ENCODE measurements at places on chromosomes 12 and 14.

GRCh38 chr14:61192989-61193388 is 88.1 kb downstream of the TMEM30B start:
- DNase-seq, result no peak

DNA sequence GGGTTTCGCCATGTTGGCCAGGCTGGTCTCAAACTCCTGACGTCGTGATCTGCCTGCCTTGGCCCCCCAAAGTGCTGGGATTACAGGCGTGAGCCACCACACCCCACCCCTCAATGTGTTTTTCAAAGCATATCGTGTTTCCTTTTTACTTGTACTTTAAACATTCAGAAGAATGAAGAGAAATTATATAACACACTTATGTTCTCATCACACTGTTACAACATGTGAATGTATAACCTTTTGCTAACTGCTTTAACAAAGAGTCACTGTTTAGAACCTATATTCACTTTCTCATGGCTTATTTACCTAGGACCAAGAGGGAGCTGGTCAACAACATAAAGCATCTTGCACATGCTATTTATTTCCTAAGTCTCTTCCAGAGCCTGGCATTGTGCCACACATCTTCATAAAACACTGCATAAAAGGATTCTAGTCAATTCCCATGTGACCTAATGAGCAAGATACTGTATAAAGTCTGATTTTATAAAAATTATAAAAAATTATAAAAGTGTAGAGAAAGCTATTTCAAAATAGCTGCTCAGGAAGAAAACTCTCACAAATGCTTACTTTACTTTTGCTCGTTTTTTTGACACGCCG is 16.0 kb upstream of the ACTR6 start:
- DNase-seq, result no peak

GRCh38 chr14:59249029-59249428 is 60.6 kb downstream of the DAAM1 start:
- DNase-seq, result no peak

DNA sequence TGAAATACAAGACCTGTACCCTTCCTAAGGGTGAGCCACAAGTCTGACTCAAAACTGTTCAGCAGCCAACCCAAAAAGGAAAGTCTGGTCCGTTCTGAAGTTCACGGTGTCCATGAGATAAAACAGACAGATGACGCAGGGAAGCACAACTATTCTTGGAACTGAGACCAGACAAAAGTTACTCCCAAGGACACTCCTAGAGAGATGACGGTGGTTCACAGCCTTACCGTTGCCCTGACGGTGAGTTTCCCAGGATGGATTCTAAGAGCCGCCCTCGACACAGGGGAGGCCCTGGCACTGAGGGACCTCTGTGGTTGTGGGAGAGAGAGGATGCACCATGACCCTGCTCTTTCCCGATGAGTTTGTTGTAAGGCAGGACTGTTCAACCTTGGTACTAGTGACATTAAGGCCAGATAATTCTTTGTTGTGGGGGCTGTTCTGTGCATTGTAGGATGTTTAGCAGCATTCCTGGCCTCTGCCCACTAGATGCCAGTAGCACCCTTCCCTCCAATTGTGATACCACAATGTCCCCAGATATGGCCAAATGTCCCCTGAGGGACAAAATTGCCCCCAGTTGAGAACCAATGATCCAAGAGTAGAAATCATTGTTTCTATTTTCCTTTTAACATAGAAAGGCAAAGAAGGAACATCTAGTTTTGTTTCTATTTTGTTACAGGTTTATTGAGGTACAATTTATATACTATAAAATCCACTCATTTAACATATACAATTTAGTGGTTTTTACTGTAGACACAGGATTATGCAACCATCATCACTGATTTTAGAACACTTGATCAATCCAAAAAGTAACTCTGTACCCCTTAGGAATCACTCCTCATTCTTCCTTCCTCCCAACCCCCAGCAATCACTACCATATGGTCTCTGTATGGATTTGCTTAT is 23.0 kb downstream of the OR10P1 start:
- no peak for DNase-seq

DNA sequence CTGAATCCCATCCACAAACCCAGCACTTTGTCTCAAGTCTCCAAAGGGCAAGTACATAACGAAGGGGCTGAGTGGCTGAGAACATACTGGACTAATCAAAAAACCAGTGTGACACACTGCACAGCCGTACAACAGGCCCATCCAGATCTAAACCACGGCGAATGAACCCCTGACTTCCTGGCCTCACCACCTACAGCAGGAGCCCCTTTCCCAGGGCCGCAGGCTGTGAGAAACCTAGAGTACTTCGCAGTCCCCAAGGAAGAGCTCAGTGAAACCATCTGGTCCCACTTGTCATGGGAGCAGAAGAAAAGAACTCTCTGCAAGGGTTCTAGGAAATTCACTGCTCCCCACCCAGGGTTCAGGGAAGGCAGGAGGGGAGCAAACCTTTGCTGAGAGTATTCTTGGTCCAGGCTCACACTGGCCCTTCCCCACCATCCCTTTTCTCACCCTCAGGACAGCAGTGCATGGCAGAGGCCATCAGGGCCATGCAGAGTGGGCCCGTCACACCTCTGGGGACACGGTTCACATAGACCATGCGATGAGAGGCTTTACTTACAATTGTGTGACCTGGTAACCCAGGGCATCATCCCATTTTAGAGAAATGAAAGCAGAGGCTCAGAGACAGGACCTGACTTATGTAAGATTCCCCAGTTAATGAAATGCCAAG is 192.8 kb downstream of the BCL11B start:
- DNase-seq, result no peak

- DNase-seq, result no peak
These were observed 261.0 kb upstream of the LRIG3 start for GRCh38 chr12:59181196-59181777.

Data from AG08395 (cell line).